ENCODE measurements at places on chromosomes 13 and 19. TPM values are rescaled to one million over a fixed set of nuclear protein-coding genes. Genes with fewer than 3 reads are reported as not detected.

The KLK5 gene
- total RNA-seq = not detected

The RBM26 gene
- 66.1 TPM for total RNA-seq

The TSHZ3 gene
- 0.45 TPM for total RNA-seq

The CRLF1 gene
- not detected for total RNA-seq

The CLEC4G gene
- not detected for total RNA-seq

The RAB3A gene
- total RNA-seq = 6.1 TPM

The ADGRE2 gene
- 0.44 TPM for total RNA-seq

The EDDM13 gene
- 1.7 TPM for total RNA-seq

The CLDND2 gene
- 11.6 TPM for total RNA-seq

The IRS2 gene
- total RNA-seq = 5.5 TPM

The SNRPD2 gene
- 523 TPM for total RNA-seq

The PLPP2 gene
- not detected for total RNA-seq

The ZNF583 gene
- total RNA-seq = 9.2 TPM

The ZNF491 gene
- 3.6 TPM for total RNA-seq

The EID2 gene
- total RNA-seq = 20.7 TPM

DNA sequence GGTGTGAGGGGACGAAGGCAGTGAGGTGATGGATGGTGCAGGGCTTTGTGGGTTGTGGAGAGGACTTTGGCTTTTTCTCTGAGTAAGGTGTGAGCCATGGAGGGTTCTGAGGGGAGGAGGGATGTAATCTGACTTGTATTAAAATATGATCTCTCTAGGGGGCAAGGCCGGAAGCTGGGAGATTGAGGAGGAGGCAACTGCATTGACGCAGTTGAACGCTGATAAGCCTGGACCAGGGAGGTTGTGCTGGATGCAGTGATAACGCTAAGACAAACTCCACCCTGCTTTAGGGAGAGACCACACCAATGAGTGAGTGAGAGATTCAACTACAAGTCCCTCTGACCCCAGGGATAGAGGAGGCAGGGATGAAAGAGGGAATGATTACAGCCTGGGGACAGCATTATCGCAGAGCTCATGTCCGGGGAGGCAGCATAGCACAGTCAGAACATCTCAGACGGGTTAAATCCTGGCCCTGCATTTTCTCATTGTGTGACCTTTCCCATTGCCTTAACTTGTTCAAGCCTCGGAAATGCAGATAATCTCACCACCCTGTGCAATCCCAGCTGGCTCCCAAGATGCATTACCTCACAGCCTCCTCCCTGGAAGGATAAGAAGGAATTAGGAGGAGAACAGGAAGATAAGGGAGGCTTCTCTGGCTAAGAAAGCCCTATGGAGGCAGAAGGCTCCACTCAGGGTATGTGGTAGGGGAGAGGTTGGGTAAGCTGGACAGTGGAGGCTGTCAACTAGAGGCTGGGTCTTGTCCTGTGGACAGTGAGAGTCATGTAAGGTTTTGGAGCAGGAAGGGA, 124.2 kb downstream of the CACNA1A start:
- no peaks in the 10 kb centered on the region for H3K4me1 ChIP-seq
- no peaks in the 10 kb centered on the region for H3K36me3 ChIP-seq
- no peak for DNase-seq
- H3K27ac ChIP-seq = no peak overlapping the region
- no peak overlapping the region for H3K4me3 ChIP-seq
- H3K27me3 ChIP-seq = no peaks in the 10 kb centered on the region

- H3K4me3 ChIP-seq = no peak overlapping the region
- peaks cover 21% of the 10 kb centered on the region for H3K36me3 ChIP-seq
- DNase-seq = no peak
- H3K27ac ChIP-seq = no peak overlapping the region
Measured at GRCh38 chr19:37929355-37929923, 22.4 kb downstream of the SIPA1L3 start.

GRCh38 chr19:58558066-58558622, at the start of gene UBE2M:
Gene UBE2M (minus strand): TSS chr19:58558611. CDS start chr19:58558381, 230 bp downstream.
- peak within 1 kb of the TSS; percentile 96 for H3K4me3 ChIP-seq
- H3K4me1 ChIP-seq = peaks cover 38% of the 10 kb centered on the region
- no peaks in the 10 kb centered on the region for H3K27me3 ChIP-seq
- peaks cover 21% of the 10 kb centered on the region for H3K36me3 ChIP-seq
- DNase-seq = no peak

GRCh38 chr19:11142528-11143171, 12.9 kb downstream of the SPC24 start:
- H3K27ac ChIP-seq = no peak overlapping the region
- peaks cover 12% of the 10 kb centered on the region for H3K4me1 ChIP-seq
- H3K27me3 ChIP-seq = peaks cover 2% of the 10 kb centered on the region
- H3K4me3 ChIP-seq = no peak overlapping the region

- no peak overlapping the region for H3K4me3 ChIP-seq
- peaks cover 2% of the 10 kb centered on the region for H3K4me1 ChIP-seq
- H3K27ac ChIP-seq = no peak overlapping the region
- H3K27me3 ChIP-seq = no peaks in the 10 kb centered on the region
Measured at GRCh38 chr19:12983542-12984142, 11.6 kb upstream of the NFIX start.

- no peaks in the 10 kb centered on the region for H3K4me1 ChIP-seq
- peaks cover 28% of the 10 kb centered on the region for H3K27me3 ChIP-seq
- H3K36me3 ChIP-seq = no peaks in the 10 kb centered on the region
Measured at GRCh38 chr13:71858647-71859046, 8.4 kb downstream of the DACH1 start.

DNA sequence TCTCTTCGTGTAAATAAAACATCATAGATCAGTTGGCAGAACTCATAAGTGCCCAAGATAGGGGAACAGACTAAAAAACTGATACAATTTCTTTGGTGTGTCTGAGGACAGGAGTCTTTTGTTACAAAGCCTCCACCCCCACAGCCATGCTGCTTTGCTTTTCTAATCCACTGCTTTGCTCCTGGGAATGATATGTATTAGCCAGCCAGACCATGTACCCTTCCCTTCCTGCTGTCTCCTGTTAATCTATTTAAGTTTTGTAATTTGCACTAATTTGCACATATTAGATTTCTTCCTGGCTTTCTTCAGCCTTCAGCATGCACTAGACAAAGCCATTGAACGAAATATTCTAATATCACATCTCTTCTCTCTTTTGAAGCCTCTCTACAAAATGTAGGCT, 130.5 kb downstream of the MAB21L1 start:
- H3K27ac ChIP-seq = no peak overlapping the region
- peaks cover 2% of the 10 kb centered on the region for H3K4me1 ChIP-seq
- DNase-seq = no peak
- H3K27me3 ChIP-seq = no peaks in the 10 kb centered on the region
- no peaks in the 10 kb centered on the region for H3K36me3 ChIP-seq

GRCh38 chr13:110388108-110388943, 81.2 kb downstream of the COL4A2 start:
- H3K27ac ChIP-seq = no peak overlapping the region
- peaks cover 43% of the 10 kb centered on the region for H3K27me3 ChIP-seq
- DNase-seq = no peak
- peaks cover 2% of the 10 kb centered on the region for H3K4me1 ChIP-seq
- H3K4me3 ChIP-seq = peak overlapping the region; percentile 25

GRCh38 chr19:45632468-45633196, 6.6 kb downstream of the EML2 start:
- H3K4me3 ChIP-seq = no peak overlapping the region
- peaks cover 8% of the 10 kb centered on the region for H3K4me1 ChIP-seq
- H3K27me3 ChIP-seq = no peaks in the 10 kb centered on the region

DNA sequence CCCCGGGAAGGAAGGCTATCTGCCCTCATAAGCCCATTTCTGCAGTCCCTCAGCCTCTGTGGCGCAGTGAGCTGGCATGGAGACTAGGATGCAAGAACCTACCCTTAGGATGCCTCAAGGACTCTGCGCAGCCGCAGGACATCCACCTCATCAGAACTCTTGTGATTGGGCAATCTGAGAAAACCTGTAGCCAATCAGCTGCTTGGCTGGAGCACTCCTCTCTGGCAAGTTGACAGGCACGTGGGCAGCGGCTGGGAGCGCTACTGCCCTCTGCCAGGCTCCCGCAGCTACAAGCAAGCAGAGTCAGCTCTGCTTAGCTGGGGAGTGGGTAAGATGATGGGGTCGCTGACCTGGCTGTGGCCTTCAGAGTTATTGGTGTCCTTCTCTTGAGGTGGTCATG, 1.5 kb upstream of the ECSIT start:
- DNase-seq = no peak
- peaks cover 7% of the 10 kb centered on the region for H3K27me3 ChIP-seq
- peaks cover 13% of the 10 kb centered on the region for H3K4me1 ChIP-seq

DNA sequence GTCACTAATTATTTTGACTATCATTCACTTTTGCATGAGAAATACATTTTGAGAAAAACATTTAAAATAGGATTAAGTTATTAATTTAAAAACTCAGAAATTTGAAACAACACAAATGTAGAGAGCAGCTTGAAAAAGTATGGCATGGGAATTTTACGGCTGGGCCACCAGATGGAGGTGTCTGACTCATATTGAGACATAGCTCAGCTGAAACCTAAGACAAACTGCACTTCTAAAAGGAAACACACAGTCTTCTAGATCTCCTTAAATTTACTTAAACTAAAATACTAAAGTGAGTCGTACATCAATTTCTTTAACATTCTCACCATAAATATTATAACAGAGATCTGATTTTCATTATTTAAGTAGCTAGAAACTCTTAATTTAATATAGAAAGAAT, 41.9 kb upstream of the POSTN start:
- no peak overlapping the region for H3K4me3 ChIP-seq
- no peak for DNase-seq
- no peaks in the 10 kb centered on the region for H3K27me3 ChIP-seq
- H3K27ac ChIP-seq = no peak overlapping the region

DNA sequence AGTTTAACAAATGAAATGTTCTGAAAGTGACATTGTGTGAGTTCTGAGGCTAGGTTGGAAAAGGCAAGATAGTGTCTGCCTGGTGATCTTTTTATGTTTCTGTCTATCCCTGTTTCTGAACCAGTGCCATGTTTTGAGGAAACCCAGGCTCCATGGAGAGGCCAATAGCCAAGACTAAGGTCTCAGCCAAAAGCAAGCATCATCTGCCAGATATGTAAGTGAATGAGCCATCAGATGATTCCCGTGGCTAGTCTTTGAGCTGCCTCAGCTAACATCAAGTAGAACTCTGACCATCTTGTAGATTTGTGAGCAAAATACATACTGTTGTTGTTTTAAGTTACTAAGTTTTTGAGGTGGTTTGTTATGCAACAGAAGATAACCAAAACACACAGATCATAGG, 19.6 kb upstream of the CCNA1 start:
- H3K4me1 ChIP-seq = peaks cover 9% of the 10 kb centered on the region
- H3K27ac ChIP-seq = no peak overlapping the region
- DNase-seq = no peak
- H3K27me3 ChIP-seq = peaks cover 47% of the 10 kb centered on the region

DNA sequence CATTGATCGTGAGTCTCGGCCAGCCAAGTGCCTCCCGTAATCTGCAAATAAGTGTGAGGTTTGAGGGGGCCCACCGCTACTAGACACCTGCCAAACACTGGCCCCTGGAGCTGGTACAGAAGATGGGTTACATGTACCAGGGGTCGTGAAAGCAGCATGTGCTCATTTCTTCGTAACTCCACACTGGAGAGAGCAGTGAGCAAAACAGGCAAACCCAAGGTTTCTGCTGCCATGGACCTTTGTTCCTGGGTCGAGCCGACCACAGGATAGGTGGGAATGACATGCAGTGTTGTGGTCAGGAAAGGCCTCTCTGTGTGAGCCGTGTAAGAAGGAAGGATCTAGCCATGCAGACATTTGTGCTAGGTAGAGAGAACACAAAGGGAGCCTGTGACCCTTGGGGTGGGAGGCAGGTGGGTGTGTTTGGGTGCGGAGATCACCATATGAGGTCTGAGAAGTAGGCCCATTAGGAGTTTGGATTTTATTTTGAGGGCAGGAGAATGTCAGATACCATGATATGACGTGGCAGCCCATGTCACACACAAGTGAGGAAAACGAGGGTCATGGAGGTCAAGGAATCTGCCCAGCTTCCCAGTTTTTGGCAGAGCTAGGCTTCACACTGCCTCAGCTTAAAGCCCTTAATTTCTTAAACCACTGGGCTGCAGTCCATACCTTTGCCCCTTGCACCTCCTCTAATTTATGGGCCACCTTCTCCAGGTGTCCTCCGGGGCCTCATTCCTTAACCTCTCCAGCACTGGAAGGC, 919 bp downstream of the GTF3A start:
- peak overlapping the region; percentile 92 for H3K27ac ChIP-seq
- DNase-seq = no peak
- no peaks in the 10 kb centered on the region for H3K27me3 ChIP-seq
- H3K4me1 ChIP-seq = peaks cover 26% of the 10 kb centered on the region
- H3K36me3 ChIP-seq = peaks cover 13% of the 10 kb centered on the region
- peak overlapping the region; percentile 88 for H3K4me3 ChIP-seq

- peaks cover 22% of the 10 kb centered on the region for H3K4me1 ChIP-seq
Measured at GRCh38 chr19:7917267-7918061, 2.7 kb upstream of the SNAPC2 start.

GRCh38 chr19:30222428-30222873, 149.7 kb upstream of the ZNF536 start:
- no peak overlapping the region for H3K27ac ChIP-seq
- H3K27me3 ChIP-seq = peaks cover 63% of the 10 kb centered on the region
- peaks cover 16% of the 10 kb centered on the region for H3K4me1 ChIP-seq
- no peak overlapping the region for H3K4me3 ChIP-seq
- H3K36me3 ChIP-seq = peaks cover 2% of the 10 kb centered on the region

DNA sequence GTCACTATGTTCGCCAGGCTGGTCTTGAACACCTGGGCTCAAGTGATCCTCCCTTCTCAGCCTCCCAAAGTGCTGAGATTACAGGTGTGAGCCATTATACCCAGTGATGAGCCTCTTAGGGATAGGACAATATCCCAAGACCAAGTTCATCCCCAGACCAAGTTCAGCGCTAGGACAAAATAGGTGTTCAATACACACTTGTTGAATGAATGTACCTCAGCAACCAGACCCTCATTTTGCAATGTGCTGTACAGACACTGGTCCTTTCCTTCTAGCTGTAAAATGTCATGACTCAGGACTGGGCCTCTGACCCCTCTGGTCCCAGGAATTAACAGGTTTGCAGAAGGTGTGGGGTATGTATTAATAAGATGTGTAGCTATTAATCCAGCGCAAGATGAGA, 246.0 kb downstream of the TSHZ3 start:
- no peak overlapping the region for H3K27ac ChIP-seq
- H3K4me3 ChIP-seq = no peak overlapping the region
- peaks cover 1% of the 10 kb centered on the region for H3K4me1 ChIP-seq
- peaks cover 9% of the 10 kb centered on the region for H3K27me3 ChIP-seq

- H3K4me3 ChIP-seq = no peak overlapping the region
- no peak for DNase-seq
- no peak overlapping the region for H3K27ac ChIP-seq
- no peaks in the 10 kb centered on the region for H3K4me1 ChIP-seq
Measured at GRCh38 chr19:42985588-42985987, 40.7 kb downstream of the PSG11 start.

All from activated naive CD8-positive, alpha-beta T cell treated with anti-CD3 and anti-CD28 coated beads, Interleukin-2, amount 10 ng/mL, durations not matched to agents 7 days and 5 days (primary cell).